ENCODE measurements at places on chromosomes 11 and 22. TPM values are rescaled to one million over a fixed set of nuclear protein-coding genes. Genes with fewer than 3 reads are reported as not detected.

NECTIN1 gene
- total RNA-seq, result 3.8 TPM

INS gene
- total RNA-seq, result not detected

SMTNL1 gene
- total RNA-seq, result not detected

ADORA2A gene
- 41.4 TPM for total RNA-seq

IL18 gene
- total RNA-seq, result not detected

NAALAD2 gene
- not detected for total RNA-seq

TPCN2 gene
- 17.0 TPM for total RNA-seq

SLC22A12 gene
- total RNA-seq, result not detected

NTM gene
- not detected for total RNA-seq

BATF2 gene
- not detected for total RNA-seq

- peak; percentile 55 for DNase-seq
These were observed 3.2 kb upstream of the WNT11 start for GRCh38 chr11:76209375-76209972.

DNA sequence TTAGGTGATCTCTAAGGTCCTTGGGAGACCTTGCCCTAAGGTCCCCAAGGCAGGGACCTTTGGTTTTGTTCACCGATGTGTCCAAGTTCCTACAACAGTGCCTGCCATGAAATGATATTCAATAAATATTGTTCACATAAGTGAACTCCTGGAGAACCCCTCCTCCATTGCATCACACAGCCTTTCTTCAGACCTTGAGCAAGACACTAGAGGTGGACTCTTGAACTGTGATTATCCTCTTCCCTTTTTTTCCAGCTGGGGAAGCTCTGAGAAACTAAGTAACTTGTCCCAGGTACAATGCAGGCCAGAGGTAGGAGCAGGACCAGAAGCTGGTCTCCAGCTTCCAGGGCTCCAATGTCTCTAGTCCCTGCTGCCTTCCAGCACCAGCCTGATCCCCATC lies 76.6 kb upstream of the LMO1 start:
- no peak for DNase-seq

DNA sequence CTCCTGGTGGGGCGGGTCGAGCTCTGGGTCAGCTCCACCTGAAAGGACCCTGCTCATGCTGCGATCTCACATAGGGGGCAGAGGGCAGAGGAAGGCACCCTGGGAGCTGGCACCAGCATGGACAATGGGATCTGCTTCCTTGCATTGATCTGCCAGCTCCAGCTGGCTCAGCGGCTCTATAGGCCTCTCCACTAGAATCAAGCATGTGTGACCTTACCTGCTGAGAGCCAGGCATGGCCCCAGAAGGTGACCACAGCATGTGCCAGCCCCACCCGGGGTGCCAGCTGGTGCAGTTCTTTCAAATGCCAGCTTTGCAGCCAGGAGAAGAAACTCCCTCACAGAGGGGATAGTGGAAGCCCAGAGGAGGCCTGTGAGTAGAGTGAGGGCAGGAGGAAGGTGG lies 22.0 kb upstream of the KLHL35 start:
- DNase-seq, result no peak

DNA sequence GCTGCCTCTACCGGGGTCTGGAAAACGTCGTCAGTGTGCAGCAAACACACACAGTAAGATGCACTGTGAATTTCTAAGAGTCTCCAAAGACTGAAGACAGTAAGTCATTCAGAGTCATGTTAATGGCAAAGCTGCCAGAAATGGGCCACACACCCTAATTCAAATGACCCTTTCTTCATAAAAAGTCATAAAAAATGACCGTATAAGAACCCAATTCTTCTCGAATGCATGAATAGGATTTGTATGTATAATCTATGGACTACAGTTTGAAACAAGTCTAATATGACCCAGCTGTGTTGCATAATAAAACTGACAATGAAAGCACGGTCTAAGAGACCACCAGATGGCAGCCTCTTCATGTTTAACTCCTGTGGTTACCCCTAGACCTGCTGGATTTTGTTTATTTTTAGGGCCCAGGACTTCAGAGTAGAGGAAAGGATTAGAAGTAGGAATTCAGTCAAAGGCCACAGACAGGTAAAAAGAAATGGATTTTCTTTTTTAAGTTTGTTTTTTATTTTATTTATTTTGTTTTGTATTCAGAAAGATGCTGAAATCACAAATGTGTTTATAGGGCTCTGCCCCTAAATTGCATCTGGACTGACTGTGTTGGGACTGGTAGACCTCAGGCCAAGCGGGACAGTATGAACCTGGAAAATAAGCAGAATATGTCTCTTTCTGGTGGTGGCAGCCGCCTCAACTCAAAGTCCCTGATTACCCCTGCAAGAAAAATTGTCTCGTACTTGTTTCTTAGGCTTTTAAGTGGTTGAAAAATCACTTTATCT lies 32.1 kb upstream of the SLC5A12 start:
- peak; percentile 11 for DNase-seq

DNA sequence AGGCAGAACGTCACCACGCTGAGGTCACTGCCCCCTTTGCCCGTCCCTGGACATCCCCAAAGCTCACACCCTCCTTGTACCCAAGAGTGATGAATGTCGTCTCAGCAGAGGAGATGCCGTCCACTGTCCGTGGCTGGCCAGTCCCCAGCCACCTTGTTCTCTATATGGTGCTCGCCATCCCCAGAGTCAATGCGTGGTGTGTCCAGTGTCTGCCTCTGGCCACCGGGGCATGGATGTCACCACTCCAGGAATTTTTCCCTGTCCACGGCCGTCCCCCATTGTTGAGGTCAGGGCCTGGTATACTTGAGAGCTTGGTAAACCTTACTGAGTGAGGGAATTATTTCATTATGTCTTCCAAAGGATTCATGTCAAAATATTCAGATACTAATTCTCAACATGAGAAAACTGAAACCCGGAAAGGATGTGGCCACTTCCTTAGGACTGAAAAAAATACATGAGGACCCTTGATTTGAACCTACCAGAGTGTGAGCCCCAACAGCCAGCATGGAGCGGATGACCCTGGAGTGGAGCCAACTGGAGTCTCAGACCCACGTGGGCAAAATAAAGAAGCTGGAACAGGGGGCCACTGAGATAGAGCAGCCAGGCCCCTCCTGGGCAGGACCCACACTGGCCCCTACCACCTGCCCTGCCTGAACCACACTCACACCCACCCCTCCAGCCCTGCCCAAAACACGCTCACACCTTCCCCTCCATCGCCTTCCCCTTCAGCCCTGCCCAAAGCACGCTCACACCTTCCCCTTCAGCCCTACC lies 376.4 kb downstream of the BRD1 start:
- DNase-seq, result no peak

DNA sequence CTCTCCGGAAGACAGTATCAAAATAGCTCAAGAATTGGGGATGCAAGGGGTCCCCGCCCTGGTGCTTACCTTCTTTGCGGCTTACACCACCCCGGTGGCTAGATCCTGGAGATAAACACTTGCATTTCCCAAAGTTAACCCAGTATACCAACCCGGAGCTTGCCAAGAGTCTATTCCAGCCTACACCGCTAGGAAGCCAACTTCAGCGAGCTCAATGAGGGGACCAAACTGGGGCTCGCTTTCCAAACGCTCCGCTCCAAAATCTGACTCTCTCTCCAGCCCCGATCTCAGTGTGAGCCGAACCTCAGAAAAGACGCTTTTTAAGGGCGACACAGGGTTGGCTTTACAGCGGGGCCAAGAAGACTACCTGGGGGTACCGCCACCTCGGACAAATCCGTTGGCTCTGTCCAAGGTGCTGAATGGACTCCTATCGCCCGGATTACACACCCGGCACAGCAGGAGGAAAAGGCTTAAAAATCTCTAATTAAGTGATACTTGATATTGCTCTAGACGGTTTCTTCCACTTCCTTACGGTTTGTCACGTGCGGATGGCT lies 20.1 kb upstream of the BDNF start:
- peak; percentile 35 for DNase-seq

- no peak for DNase-seq
These were observed 35.5 kb upstream of the ST14 start for GRCh38 chr11:130124096-130124495.

GRCh38 chr11:77386178-77386577 lies 84.7 kb upstream of the GDPD4 start:
- no peak for DNase-seq

- no peak for DNase-seq
These were observed 4.2 kb downstream of the IL17REL start for GRCh38 chr22:50008151-50009040.

GRCh38 chr11:1743585-1744136 lies 6.7 kb downstream of the IFITM10 start:
- no peak for DNase-seq

DNA sequence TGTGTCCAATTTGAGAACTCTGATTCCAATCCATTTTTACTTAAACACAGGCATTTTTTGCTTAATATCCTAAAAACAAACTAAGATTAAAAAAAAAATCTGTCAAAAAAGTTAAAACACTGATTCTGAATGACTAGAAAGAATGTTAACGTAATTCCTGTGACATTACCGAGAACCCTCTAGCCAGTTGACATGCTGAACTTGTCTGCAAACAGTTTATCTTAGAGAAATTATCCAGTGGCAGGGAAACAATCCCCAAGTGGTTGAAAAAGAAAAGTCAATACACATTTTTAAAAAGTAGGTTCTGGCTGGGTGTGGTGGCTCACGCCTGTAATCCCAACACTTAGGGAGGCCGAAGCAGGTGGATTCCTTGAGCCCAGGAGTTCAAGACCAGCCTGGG lies 11.6 kb downstream of the KMT5B start:
- no peak for DNase-seq

GRCh38 chr22:44272401-44272771 lies 40.4 kb downstream of the SHISAL1 start:
- no peak for DNase-seq

DNA sequence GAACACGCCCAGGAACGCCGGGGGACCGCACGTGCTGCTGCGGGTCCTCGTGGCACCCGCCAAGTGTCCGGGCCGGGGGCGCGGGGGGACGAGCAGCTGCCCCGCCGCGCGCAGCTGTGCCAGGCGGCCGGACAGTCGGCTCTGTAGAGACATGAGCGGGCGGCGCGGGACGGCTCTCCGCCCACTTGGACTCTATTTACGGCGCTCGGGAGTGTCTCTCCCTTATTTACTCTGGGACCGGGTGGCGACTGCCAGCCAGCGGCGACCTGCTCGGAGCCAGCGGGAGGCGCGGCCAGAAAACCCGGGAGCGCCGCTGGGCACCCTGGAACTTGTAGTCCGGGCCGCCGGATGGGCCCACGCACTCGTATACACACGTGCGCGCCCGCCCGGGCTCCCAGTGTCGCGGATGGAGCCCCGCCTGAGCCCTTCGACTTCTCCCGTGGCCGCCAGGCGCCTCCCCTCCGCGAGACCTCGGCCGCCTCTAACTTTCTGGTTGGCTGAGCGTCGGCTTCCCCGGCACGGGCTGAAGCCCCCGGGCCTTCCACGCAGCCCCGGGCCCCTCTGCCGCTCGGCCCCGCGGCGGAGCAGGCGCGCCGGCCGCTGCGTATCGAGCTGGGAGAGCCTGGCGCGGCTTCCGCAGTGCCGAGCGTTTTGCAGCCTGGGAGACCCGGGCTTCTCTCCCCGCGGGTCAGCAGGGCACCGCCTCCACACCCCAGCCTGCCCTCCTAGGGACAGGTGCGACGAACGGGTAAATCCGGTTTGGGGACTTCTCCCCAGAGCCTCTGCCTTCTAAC lies at the start of gene MACROD1:
Gene MACROD1 (minus strand): TSS at position 272 of the 794 bp plus-strand sequence. CDS start 119 bp downstream, at position 153.
- peak; percentile 92 for DNase-seq

GRCh38 chr11:44648109-44648508 lies 78.7 kb upstream of the TSPAN18 start:
- no peak for DNase-seq

- no peak for DNase-seq
These were observed 1.3 kb downstream of the FAM180B start for GRCh38 chr11:47587723-47588326.

DNA sequence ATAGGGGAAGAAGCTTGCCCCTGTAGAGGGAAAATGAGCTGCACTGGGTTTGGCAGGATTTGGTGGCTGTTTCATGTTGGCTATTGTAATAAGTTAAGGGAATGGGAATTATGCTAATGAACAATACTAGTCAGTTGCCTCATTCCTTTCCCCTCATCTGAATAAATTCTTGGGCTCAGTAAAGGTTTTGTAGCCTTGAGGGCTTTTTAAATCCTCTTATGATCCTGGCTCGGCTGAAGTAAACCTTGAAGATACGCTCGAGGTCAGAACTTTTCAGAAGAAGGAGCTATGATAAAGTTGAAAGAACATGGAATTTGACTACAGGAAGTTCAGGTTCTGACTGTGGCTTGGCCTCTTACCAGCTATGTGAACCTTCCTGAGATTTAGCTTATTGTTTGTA lies 448.7 kb downstream of the RAB38 start:
- DNase-seq, result no peak

DNA sequence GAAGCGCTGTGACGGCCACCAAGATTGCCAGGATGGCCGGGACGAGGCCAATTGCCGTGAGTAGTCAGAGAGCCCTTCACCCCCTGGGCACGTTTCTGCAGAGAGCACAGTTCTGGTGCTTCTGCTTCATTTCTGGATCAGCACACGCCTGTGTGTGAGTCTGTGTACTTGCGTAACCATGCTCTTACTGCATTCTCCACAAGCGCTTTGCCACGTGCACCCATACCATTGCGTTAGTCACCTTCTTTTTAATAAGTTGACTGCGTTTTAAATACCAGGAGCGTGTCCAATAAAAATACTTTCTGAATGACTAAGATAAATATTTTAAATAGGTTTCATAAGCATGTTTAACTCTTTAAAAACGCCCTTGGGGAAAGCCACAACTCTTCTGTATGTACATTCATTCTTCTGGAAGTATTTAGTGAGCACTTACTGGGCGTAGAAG lies 143.0 kb upstream of the SORL1-AS1 start:
- DNase-seq, result no peak

DNA sequence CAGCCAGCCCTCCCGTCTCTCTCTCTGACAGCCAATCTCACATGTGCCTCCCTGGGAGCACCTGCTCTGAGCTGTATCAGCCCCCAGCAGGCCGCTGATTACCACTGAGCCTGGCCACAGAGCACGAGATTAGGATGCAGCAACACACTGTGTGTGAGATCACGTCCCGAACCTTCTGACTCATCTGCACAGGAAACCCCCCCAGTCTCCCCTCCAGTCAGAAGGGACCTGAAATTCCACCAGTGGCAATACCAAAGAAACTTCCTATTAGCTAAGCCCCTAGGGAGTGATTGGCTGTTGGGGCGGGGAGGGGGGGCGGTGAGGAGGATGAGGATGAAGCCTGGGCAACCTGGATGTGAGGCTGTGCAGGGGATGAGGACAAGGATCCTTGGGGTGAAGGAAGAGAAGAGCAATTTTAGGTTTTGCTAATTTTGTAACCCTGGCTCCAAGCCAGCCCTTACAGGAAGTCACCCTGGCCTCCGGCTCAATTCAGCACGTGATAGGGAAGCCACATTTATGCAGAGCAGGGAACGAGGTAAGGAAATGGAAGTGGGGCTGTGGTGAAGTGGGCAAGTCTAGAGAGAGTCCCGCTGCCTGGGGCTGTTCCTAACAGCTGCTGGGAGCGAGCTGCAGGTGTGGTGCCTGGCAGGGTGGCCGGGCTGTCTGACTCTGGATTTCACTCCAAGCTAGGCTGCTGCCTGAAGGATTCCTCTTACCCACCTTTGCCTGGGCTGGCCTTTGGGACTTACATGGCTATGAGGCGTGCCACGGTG lies 1.9 kb downstream of the SLC43A3 start:
- DNase-seq, result peak; percentile 97
